Stimulated activated CD8-positive, alpha-beta memory T cell treated with anti-CD3 and anti-CD28 coated beads, Interleukin-12 subunit alpha, Interleukin-12 subunit beta, amount 100 ng/mL, for 1 hour (primary cell): ENCODE measurements at places on chromosomes 1 and 21.

DNA sequence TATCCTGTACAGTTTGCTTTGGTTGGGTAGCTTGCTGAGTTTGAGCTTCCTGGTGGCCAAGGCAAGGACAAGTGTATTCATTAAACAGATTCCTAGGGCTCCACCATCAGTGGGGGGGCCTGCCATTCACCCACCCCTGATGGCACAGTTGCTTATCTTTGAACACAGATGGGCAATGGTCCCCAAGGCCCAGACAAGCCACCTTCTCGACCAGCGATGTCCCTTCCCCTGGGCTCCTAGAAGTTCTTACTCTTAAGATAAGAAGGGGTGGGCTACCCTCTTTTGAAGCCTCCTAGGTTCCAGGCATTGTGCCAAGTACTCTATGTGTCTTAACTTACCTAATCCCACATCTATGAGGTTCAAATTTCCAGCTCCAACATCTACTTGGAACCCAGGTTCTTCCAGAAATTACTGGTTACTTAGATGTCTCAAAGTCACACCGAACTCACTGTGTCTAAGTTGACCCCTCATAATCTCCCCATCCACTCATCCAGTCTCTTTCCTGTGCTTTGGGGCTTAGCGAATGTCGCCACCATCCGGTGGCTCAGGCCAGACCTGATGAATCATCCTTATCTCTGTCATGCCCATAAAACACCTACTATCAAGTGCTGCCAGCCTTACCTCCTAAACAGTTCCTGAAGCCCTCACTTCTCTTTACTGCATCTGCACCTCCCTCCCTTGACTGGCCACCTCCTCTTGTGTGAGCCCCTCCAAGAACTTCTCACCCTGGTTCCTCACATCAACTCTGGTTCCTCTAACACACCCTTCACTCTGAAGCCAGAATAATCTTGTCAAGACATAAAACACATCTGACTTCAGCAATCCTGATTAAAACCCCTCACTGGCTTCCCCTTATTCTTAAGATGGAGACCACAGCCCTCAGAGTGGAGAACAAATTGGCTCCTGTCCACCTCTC lies 50.1 kb downstream of the KLHDC7A start:
- no peak for DNase-seq

- no peak for DNase-seq
Observed at GRCh38 chr1:224737353-224737727, 121.2 kb downstream of the CNIH3 start.

DNA sequence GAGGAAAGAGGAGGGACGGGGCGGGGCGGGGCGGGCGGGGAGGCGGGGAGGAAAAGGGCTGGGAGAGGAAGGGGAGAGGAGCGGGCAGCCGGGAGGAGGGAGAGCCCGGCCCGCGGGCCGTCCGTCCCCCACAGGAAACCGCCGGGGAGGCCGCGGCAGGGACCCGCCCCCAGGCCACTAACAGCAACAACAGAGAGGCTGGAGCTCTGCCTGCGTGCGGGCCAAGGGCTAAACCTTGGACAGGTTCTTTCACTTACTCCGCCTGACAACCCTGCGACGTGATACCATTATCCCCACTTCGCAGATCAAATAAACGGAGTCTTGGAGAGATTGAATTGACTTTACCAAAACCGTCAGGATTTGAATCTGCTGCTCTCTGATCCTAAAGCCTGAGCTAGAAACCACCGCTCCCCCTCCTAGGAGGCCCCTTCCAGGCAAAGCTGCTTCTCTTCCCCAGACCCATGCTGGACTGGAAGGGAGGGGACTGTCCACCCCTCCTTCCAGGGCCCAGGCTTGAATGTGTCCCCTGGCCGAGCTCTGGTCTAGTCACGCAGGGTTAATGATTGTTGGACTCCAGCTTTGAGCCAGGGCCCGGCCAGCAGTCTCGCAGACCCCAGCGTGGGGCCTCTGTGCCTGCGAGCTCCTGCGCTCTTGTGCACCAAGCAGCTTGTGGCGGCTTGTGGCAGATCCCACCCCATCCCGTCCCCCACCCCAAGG lies at the start of gene EVA1B:
TSS of gene EVA1B (minus strand) at position 10 of the 717 bp plus-strand sequence. CDS start 608 bp downstream, outside the sequence.
- DNase-seq, result no peak

DNA sequence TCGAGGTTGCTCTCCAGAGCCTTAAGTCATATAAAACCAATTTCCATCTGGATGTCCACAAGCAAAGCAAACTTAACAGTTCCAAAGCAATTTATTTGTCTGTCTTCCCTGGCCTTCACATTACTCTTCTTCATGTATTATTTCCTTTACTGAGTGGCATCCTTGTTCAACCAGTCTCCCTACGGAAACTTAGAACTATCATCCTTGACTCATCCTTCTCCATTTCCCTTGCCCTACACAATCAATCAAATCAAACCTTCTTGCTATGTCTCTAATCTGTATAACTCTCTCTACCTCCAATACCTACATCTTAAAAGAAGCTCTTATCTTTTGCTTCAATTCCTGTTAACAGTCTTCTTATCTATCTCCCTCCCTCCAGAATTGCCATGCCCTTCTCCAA lies 25.4 kb downstream of the EGLN1 start:
- DNase-seq, result no peak

DNA sequence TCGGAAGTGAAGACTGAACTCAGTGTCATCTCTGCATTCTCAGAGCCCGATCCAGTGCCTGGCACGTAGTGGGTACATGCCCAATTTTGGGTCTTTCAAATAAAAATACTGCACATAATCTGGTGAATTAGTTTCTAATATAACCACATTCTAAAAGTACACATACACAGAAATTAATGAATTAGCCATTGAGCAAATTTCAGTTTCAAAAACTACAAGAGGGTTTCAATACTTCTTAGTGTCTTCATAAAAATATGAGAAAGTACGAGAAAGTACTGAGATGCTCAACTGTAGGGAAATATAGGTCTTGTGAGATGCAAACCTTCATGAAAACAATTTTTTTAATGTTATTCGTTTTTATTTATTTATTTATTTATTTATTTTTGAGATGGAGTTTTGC lies 86.9 kb downstream of the SMYD2 start:
- no peak for DNase-seq

DNA sequence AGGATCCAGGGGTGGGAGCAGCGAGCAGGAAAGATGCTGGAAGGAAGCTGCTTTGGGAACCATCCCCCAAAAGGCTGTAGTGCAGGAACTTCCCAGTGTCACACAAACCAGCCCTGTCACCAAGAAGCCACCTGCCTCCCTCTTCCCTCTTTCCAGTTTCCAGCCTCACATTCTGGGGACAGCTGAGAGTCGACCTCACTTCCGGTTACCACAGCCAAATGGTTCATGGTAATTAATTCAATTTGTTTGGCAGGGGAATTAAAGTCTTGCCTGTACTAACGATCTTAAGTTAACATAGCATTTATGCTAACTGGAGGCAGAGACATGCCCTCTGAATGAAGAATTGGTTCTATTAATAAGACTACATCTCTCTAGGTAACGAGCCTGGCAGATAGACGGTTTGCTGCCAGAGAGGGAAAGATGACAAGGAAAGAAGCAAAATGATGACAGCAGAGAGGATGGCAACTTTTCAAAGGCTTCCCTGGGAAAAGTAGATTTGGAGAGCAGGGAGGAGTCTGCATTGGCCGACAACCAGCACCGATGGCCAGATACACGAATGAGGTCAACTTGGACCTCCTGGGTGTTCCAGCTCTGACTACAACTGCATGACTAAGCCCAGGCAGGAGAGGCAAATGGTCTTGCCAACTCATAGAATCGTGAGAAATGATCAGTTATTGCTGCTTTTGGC lies 64.1 kb downstream of the TMCO4 start:
- DNase-seq, result no peak

DNA sequence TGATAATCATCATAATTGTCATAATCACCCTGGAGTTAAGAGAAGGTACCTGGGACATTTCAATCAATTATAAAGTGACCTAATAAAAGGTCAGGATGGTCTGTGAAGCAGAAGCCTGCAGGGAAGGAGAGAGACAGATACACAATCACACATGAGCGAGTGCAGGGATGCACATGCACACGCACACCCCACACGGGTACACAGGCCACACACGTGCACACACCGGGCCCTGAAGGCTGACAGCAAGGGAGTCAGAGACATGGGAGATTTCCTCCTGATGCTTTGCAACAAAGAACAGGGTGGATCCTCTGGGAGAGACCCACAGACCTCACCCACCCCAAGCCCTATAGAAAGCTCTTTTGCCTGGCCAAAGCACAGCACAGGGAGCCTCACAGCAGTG lies 82.3 kb upstream of the ZC3H12A start:
- no peak for DNase-seq

GRCh38 chr1:201214886-201215285 lies 24.3 kb downstream of the IGFN1 start:
- no peak for DNase-seq

- no peak for DNase-seq
Observed at GRCh38 chr1:230621324-230622030, 20.8 kb upstream of the COG2 start.

DNA sequence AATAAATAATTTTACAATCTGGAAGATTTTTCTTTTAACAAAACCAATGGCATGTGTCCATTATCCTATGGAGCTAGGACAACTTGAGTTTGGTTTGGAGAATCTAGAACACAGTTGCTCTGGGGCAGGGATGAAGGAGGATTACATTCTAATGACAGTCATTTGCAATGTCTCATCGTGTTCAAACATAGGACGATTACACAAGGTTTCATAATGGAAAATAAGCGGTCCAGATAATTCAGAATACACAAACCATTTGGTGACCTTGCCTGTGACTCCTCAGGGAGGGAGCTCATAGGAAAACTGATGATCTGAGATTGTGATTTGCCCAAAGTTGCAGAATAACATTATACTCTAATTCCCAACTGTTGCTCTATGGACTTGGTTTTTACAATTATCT lies 27.6 kb upstream of the RGL1 start:
- no peak for DNase-seq

- DNase-seq, result no peak
Observed at GRCh38 chr1:50644447-50645105, 221.3 kb upstream of the DMRTA2 start.

GRCh38 chr1:78743626-78744025 lies 94.0 kb downstream of the IFI44 start:
- no peak for DNase-seq

DNA sequence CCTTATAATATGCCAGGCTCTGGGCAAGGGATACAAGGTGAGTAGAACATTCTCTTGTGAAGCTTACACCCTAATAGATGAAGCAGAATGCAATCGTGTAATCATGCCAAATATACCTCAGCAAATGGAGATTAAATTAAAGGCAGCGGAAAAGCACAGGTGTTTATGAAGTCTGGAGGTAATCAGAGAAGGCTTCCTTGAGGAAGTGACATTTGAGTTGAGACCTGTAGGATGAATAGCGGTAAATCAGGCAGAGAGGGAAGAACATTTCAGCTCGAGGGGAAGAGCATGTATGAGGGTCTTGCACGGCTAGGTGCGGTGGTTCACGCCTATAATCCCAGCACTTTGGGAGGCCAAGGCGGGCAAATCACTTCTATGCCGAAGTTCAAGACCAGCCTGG lies 13.5 kb downstream of the E2F2 start:
- DNase-seq, result no peak

GRCh38 chr1:175629318-175629694 lies 114.1 kb downstream of the TNR start:
- no peak for DNase-seq

- no peak for DNase-seq
Observed at GRCh38 chr1:54742282-54742681, 22.0 kb downstream of the PARS2 start.

DNA sequence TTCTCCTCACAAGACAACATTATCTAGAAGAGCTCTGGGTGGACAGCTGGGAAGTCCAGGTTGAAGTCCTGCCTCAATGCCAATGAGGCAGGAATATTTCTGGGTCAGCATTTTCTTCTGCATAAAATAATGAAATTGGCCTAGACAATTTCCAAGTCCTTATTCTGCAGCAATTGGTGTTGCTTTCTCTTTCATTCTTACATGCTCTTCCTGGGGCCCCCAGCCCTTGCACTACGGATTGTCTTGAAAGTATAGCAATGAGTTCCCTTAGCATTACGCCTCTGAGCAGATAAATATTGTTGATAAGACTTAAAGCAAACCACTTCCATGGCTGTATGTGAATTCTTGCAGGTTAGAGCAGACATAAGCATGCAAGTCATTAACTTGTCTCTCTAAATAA lies 188.5 kb downstream of the TGFBR3 start:
- DNase-seq, result no peak

DNA sequence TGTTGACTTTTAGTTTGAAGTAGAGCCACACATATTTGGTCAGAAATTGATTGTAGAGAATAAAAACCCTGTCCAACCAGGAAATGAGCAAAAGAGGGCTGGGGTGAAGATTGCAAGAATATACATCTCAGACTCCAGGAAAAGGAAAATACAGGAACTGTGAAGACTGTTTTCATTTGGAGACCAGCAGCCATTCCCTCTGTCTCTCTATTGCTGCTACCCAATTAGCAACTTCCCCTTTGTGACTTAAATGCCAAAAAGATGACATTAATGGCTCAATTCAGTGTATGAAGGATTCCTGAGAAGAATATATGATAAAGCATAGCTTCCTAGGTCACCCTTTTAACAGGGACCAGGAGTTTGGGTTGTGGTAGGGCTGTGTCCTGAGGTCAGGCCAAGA lies 31.6 kb upstream of the CEP350 start:
- DNase-seq, result no peak

DNA sequence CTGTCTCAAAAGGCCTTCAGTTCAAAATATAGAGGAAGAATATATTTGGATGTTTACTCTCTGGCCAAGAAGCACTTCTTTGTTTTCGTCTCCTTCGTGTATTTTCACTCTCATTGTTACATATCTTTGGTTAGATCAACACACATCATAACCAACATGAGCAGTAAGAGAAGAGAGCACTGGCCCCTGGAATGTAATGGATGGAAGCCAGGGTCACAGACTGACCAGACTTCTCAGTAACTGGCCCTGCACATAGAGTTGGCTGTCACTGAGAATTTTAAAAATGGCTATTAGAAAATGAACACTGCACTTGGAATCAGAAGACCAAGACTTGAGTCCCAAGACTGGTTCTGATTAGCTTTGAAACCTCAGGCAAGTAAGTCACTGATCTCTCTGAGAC lies 215.9 kb upstream of the RRP15 start:
- DNase-seq, result no peak

- no peak for DNase-seq
Observed at GRCh38 chr1:57013522-57013921, 47.7 kb upstream of the C8B start.
